ENCODE measurements at places on chromosomes 3 and 15.
A peak's percentile ranks its signal among the peaks of the same experiment; 100 is the strongest.

- no peak for DNase-seq
Measured at GRCh38 chr15:91184441-91184840, 84.4 kb downstream of the SV2B start.

GRCh38 chr3:155555479-155556060, 189.3 kb downstream of the PLCH1 start:
- DNase-seq = no peak

GRCh38 chr3:72760225-72760624, 88.0 kb downstream of the SHQ1 start:
- no peak for DNase-seq

- no peak for DNase-seq
Measured at GRCh38 chr3:30631243-30631904, 25.0 kb downstream of the TGFBR2 start.

DNA sequence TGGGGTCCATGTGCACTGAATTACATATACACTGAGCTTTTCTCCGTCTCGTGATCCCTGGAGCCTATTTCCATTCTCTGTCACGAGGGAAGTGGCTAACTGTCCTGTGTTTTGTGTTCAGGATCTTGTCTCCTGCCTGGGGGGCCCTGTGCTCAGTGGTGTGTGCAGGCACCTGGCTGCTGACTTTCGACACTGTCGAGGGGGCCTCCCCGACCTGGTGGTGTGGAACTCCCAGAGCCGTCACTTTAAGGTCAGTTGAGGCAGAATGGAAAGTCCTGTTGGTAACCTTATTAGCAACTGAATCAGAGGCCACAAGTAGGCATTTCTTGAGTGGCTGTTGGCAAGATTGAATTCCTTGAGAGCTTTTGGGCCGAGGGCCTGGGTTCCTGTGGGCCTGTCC, 26.7 kb downstream of the FAN1 start:
- DNase-seq = no peak

DNA sequence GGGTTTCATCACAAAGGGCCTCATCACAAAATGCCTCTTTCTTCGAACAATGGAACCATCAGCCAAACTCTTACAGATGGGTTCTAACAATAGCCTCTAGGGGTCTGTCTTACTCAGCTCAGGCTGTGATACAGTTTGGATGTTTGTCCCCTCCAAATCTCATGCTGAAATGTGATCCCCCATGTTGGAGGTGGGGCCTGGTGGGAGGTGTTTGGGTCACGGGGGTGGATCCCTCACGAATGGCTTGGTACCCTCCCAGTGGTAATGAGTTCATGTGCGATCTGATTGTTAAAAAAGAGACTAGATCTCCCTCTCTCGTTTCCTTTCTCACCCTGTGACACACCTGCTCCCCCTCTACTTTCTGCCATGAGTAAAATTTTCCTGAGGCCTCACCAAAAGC, 47.9 kb upstream of the LIPC start:
- DNase-seq = no peak

- no peak for DNase-seq
Measured at GRCh38 chr15:22884344-22884743, 45.9 kb downstream of the NIPA2 start.

- DNase-seq = no peak
Measured at GRCh38 chr3:56796202-56796601, 5.5 kb downstream of the ARHGEF3 start.

GRCh38 chr3:197367081-197367780, 68.8 kb upstream of the DLG1 start:
- DNase-seq = no peak

DNA sequence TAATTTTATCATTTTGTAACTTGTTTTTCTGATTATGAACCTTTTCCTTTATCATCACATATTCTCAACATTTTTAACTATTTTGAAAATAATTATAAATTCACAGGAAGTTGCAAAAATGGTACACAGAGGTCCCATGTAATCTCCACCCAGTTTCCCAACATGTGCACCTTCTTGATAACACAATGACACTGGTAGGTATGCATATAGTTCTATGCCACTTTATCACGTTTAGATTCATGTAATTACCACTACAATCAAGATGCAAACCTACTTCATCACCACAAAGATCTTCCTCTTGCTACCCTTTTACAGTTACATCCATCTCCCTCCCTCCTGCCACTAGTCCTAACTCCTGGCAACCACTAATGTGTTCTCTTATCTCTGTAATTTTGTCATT, 413.9 kb downstream of the SHQ1 start:
- DNase-seq = no peak

- DNase-seq = no peak
Measured at GRCh38 chr3:55074796-55075195, 146.9 kb upstream of the LRTM1 start.

DNA sequence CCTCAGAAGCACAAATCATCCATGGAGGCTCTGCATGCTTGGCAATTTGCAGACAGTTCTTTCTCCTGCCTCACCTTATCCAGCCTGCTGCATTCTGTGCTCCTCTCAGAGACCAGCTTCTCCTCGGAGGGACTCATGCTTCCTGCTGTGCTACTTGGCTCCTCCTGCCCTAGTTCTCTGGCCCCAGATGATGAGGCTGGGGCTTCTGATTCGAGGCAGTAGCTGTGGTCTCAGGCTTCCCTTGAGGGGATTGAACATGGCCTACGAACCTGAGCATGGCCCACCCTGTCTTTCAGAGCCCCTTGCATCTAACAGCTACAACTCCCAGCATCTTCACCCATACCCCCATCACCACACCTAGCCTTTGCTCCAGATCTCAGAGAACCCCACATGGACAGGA, 6.7 kb downstream of the VIPR1 start:
- no peak for DNase-seq

DNA sequence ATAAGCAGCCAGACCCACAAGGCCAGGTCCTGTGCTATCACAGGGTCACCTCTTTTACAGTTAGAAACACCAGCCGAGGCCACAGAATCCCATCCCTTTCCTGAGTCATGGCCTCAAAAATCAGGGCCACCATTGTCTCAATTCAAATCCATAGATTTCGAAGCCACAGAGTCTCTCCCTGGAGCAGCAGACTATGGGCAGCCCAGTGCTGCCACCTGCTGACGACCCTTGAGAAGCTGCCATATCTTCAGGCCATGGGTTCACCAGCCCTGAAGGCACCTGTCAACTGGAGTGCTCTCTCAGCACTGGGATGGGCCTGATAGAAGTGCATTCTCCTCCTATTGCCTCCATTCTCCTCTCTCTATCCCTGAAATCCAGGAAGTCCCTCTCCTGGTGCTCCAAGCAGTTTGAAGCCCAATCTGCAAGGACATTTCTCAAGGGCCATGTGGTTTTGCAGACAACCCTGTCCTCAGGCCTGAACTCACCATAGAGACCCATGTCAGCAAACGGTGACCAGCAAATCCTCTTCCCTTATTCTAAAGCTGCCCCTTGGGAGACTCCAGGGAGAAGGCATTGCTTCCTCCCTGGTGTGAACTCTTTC, 39.6 kb downstream of the TGM4 start:
- peak; percentile 73 for DNase-seq

GRCh38 chr3:173938159-173938558, 540.6 kb downstream of the NLGN1 start:
- DNase-seq = no peak

All from Kasumi-1 (cell line).